ENCODE measurements at places on chromosomes 7 and 10.

GRCh38 chr7:87215046-87215445 lies 4.5 kb downstream of the TMEM243 start:
- no peak for DNase-seq

DNA sequence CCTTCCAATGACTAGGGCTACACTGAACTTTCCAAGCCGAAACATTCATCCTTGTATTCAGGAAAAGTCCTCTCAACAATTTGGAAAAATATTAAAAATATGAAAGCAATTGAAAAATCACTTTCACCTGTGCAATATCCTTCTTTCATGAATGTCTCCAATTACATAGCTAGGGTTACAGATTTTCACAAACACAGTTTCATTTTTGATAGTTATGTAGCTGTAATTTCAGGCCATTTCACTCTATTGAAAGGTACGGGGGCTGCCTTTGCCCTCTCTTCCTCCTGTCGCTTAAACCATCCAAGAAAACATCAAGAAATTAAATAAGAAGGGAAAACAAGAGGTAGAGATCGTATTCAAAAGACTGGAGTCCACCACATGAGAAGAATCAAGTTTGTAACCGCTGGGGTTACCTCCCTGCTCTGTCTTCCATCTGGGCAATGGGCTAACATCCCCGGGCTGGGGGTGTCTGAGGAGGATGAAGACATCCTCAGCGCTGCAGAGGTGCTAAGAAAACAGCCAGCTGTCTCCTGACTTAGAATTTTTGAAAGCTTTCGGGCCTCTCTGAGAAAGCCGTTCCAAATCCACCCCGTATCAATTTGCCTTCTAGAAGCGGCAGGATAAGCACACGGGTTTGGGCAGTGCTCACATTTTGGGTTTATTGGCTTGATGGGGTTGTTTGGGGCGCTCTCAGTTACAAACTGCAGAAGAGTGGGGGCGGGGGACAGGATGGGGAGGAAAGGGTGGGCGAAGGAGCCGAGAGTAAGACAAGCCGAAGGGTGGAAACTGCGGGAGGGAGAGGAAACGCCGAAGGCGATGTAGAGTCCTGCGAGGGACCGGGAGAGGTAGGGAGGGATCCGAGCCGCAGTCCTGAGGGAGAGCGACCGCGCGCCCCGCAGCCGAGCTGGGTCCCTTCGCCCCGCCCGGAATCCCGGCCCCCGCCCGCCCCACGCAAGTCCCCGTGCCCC lies 24.3 kb upstream of the VAX1 start:
- DNase-seq, result no peak

DNA sequence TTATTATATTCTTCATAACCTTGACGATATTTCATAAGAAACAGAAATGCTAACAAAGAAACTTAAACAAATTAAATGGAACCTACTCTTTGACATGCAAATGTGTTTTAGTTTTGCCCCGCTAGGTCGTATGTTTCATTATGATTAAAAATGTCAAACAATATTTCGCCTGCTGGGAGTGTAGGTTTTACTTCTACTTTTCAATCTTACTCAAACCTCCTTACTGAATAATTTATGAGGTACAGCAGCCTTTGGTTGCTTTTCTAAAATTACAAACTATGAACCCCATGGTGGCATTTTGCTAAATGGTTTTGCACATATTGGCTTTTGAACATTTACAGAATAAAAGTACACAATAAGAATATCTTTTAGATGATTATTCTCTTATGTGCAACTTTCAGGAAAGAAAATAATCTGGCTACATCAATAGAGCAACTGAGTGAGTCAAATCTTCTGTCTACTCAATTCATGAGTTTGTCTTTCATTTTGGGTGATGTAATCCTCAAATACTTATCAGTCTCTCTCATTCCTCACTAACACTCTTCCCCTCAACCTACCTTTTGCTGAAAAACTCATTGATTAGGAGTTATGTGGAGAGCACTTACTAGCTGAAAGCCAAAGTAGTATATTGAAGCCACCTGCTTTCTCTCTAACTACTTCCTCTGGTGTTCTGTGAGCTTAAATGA lies 1226.4 kb downstream of the XPNPEP1 start:
- DNase-seq, result no peak

GRCh38 chr7:141490474-141490873 lies 60.7 kb upstream of the AGK start:
- DNase-seq, result no peak
